Activated T-cell treated with anti-CD3 and anti-CD28 coated beads for 48 hours (primary cell): ENCODE measurements at places on chromosomes 16 and 17.
A peak's percentile ranks its signal among the peaks of the same experiment; 100 is the strongest.

GRCh38 chr16:51048544-51048943, 102.5 kb downstream of the SALL1 start:
- DNase-seq, result no peak

DNA sequence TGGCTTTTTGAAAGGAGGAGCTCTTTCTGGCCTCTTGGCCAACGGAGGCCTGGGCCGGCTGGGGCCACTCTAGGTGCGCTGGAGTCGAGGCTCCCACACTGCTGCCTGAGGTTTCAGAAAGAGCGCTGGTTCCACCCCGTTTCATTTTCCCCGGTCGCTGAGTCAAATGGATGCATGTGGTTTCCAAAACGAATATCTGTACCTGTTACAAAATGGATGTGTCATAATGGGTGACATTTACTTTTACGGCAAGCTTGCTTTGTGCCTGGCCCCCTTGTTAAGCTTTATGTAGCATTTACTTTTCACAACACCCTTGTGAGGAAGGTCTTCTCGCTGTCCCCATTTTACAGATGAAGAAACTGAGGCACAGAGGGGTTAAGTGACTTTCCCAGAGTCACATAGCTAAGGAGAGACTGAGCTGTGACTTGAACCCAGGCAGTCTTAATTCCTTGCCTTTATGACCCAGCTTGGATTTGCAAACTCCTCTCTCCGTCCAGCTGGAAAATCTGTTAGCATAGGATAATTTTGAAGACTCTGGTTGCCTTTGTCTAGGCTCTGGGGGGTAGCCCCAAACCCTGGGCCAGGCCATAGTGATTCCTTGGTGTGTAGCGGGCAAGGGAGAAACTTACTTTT, 10.6 kb downstream of the KSR1 start:
- peak; percentile 76 for DNase-seq

DNA sequence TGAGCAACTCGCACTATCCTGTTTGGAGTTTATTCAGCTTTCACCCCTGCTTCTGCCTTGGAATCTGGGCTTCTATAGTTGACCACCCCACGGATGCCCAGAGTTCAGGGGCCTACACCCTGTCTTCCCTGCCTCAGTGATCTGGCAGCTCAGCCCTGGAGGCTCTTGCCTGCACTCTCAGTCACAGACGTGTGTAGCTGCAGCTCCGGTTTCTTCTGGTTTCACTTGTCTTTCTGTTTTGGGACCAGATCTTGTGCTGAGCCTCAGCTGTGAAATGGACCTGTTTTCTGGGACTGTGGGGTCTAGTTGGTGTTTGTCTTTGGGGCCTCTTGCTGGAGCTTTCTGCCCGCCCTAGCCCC, 5.8 kb downstream of the GPT2 start:
- no peak for DNase-seq

GRCh38 chr17:16135461-16135860, 79.9 kb downstream of the NCOR1 start:
- DNase-seq, result no peak

GRCh38 chr17:2071455-2072281, 16.8 kb downstream of the HIC1 start:
- DNase-seq, result no peak

GRCh38 chr17:45298546-45299285, 18.1 kb downstream of the MAP3K14 start:
- DNase-seq, result no peak

DNA sequence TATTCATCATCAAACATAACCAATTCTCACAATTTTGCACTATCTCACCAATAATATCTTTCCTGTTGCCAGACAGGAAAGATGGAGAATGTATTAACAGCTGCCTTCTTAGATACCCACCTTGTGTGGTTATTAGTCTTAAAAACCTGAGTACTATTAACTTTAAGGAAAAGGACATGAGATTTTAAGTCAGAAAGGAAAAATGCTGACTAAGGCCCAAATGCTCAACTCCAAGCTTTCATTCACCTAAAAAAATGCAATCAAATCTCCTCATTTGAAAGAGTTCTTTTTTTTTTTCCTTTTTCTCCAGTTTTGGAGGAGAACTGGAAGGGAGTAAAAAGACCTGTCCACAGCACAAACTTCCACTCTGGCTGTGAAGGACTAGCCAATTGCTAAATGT, 61.3 kb upstream of the PHOSPHO1 start:
- no peak for DNase-seq

GRCh38 chr17:5687646-5688045, 103.3 kb upstream of the NLRP1 start:
- no peak for DNase-seq

GRCh38 chr17:20103454-20104446, 94.6 kb downstream of the SPECC1 start:
- no peak for DNase-seq

DNA sequence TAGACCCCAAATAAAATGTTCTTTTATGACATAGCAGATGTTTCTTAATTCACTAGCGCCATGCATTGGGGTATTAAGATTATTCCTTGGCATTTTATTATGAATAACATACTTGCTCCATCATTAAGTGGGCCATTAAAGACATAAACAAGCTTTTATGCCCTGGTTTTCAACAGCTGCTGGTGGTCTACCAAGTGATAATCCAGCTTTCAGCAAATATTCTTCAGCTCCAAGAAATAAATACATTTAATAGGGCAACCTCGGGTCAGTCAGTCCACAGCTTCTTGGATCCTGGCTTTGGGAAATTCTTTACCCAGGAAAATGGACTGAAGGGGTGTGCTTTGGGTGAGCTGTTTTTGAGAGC, 217.3 kb upstream of the IRX3 start:
- no peak for DNase-seq

GRCh38 chr16:28537964-28538732, 626 bp downstream of the NUPR1 start:
- DNase-seq, result no peak

GRCh38 chr16:19980632-19981265, 92.9 kb downstream of the GPR139 start:
- DNase-seq, result no peak

GRCh38 chr16:85548375-85548774, 64.7 kb upstream of the GSE1 start:
- no peak for DNase-seq

DNA sequence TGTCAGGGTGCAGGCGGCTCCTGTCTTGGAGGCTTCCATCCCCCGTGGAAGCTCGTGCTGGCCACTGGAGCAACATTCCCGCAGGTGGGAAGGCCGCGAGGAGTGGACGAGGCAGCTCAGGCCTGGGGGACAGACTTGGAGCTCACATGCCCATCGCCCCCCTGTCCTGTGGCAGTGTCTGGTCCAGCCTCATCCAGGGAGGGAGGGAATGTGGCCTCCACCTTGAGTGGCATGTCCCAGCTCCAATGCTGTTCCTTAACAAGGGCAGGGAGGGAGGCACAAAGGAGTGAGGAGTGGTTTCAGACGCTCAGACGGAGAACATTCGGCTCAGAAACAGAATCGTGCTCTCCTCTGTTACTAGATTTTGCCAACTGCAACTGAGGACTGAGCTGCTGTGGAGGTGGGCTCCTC, 159.4 kb upstream of the CHMP6 start:
- DNase-seq, result no peak

DNA sequence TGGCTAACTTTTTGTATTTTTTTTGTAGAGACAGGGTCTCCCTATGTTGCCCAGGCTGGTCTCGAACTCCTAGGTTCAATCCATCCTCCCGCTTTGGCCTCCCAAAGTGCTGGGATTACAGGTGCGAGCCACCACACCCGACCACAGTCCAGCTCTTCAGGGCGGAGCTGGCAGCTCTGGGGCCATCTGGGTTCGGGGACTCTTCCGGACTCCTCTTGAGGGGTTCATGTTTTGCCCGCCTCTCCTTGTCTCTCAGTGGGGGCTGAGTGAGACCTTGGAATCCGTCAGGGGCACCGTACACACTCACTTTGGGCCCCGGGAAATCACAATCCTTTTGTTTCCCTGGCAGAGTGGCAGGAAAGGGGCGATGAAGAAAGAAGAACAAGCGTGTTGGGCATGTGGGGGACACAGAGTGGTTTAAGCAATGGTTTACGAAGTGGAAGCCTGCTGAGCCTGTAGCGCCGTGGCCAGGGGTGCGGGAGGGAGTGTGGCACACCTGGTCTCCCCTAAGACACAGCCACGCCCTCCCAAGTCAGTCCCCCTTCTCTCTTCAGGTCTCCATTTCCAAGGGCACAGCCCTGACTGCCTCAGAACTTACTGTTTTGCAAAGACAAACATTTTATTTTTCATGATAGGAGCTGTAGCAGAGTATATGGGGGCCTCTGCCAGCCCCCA, 26.1 kb downstream of the TNS4 start:
- no peak for DNase-seq

- no peak for DNase-seq
Measured at GRCh38 chr17:5757314-5757907, 173.1 kb upstream of the NLRP1 start.

DNA sequence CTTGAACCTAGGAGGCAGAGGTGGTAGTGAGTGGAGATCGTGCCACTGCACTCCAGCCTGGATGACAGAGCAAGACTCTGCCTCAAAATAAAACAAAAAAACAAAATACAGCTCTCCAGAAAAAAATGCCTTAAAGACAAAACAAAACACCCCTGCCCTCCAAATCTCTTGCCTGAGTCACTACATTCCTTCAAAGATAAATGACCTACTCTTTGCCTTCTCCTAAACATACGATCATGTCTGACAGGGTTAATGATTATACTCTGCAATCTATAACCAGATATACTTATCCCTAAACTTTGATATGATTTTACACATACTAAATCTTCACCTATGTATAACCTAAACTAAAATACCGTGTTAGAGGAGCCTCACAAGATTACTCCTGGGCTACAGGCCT, 1.4 kb upstream of the SETD6 start:
- DNase-seq, result no peak

GRCh38 chr17:29588017-29588561, 1.4 kb downstream of the GIT1 start:
- DNase-seq, result no peak

GRCh38 chr16:87540072-87540896, 47.5 kb upstream of the ZCCHC14 start:
- DNase-seq, result no peak

GRCh38 chr17:32102172-32102571, 40.1 kb upstream of the RHOT1 start:
- DNase-seq, result no peak

DNA sequence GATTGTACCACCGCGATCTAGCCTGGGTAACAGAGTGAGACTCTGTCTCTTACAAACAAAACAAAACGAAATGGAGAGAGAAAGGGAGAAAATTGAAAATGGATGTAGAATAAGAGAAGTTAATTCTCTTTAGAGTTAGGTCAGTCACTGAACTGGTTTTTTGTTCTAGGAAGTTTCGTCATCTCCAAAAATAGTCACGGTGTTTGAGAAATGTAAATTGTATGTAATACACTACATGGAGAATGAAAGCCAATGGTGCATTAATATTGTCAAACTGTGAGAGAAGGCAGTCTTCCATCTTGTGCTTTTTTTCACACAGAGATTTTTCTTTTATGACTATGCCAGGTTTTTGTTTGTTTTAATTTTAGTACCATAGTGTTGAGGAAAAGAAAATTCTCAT, 145.9 kb downstream of the BCAS3 start:
- no peak for DNase-seq

DNA sequence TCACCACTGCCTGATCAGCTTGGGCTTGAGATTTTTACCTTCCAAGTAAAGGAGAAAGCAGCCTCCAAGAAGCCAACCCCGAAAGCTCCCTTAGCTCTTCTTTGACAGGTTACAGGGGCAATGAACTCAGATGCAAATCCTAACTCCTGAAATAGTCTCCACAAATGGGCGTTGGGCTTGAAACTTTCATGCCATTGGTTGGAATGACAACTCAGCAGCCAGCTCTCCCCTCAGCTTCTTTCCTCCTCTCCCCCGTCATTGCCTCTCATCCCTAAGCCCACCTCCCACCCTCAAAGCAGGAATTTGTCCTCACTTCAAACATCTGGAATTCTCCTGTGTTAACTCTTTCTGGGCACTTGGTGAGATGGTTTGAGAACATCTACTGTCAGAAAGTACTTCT, at the start of gene TAT:
TSS of gene TAT (minus strand) at position 122 of the 400 bp plus-strand sequence. CDS start 677 bp downstream, outside the sequence.
- DNase-seq, result no peak

DNA sequence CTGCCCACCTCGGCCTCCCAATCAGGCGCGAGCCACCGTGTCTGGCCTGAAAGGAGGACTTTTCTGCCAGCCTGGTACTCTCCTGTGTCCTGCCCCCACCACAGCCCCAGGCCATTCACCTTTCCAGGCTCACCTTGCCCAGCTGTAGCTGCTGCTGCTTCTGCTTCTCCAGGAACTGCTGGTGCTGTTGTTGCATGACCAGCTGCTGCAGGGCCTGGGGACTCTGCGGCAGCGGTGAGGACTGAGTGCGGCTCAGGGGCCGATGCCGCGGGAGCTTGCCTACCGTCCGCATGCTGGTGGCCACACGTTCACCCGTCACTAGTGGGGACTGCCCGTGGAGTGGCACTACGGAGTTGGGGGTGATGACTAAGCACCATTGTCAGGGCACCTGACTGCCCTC, 17.7 kb downstream of the G6PC3 start:
- no peak for DNase-seq

- DNase-seq, result no peak
Measured at GRCh38 chr17:81223762-81224130, 981 bp upstream of the CEP131 start.

DNA sequence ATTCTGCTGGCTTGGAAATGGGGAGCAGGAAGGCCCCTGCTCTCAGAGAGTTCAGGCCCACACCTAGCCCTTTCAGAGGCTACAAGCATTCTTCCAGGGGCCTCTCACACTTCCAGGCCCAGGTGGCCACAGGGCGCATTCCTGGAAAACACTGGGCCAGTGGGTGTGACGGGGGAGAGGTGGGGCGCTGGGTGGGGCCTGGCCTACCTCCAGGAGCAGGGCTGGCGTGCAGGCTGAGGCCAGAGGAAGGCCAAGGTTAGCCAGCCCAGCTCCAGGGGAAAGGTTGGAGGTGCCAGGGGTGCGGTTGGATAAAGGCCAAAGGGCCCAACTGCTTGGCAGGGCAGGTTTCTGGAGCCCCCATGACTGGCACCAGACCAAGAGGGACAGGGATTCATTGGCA, 198.2 kb downstream of the MAF start:
- DNase-seq, result no peak

- no peak for DNase-seq
Measured at GRCh38 chr16:31242206-31242605, 17.6 kb upstream of the ITGAM start.

DNA sequence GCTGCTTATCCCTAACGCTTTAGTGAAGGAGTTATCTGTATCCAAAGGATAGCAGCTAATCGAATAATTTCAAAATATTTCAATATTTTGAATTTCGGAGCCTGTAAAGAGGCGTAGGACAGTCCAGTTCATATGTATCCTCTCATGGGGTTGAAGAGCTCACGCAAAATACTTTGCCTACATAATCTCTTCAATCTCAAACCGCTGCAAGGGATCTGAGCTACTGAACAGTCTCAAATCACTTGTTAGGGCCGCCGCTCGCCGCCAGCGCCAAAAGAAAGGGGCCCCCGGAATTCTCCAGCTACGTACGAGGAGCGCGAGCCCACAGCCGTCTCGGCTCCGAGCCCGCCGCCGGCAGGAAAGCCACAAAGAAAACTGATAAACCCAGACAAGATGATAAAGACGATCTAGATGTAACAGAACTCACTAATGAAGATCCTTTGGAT, 601 bp upstream of the RFWD3 start:
- DNase-seq, result peak; percentile 41
